Mucosa of descending colon (tissue), 3 donors: ENCODE measurements at places on chromosomes 1 and 21.

DNA sequence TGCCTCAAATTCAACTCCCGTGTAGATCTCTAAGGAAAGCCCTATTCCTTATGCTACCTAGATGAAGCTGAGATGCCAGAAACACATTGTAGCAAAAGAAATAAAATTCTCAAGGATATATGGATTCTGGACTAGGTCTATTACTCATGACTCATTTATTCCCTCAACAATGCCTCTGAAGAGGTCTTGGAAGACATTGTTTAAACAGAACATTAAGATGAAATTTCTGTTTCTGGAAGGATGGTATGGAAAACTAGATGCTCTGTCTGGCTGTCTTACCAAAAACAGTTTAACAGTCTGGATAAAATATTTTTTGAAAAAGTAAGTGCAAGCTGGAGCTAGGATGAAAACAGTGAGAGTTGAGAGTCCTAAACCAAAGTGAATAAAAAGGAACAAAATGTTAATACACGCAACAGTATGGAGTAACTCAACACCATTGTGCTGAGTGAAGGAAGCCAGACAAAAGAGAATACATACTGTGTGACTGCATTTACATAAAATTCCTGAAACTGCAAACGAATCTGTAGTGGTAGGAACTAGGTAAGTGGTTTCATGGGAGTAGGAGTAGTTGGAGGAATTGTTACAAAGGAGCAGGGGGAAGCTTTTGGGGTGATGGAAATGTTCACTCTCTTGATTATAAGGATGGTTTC is 59.3 kb upstream of the GNG12 start:
- DNase-seq: no peak

GRCh38 chr1:145884675-145885074 is 991 bp downstream of the ANKRD35 start:
- no peak for DNase-seq

GRCh38 chr1:209094384-209094783 is 489.1 kb upstream of the CAMK1G start:
- no peak for DNase-seq

GRCh38 chr1:29986986-29987385 is 736.4 kb downstream of the MATN1 start:
- DNase-seq: peak; percentile 26

- DNase-seq: no peak
Observed at GRCh38 chr1:23575226-23575810, 16.0 kb upstream of the ID3 start.

DNA sequence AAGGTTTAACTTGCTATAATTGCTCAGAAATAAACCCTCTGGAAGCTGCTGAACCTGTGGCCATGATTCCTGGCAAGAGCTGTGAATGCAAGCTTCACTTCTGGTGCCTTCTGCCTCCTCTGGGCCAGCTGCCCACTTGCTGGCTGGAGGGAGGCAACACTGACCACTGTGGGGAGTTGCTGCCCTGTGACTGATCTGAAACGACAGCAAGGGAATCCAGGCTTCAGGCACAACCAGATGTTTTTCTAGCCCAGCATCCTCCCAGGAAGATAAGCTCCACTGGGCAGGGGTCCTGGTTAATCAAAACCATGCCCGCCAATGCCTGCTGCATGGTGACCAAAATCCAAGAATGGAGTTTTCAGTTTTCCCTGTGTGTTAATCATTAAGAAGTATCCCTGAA is 180.0 kb upstream of the HMGB4 start:
- DNase-seq: no peak

DNA sequence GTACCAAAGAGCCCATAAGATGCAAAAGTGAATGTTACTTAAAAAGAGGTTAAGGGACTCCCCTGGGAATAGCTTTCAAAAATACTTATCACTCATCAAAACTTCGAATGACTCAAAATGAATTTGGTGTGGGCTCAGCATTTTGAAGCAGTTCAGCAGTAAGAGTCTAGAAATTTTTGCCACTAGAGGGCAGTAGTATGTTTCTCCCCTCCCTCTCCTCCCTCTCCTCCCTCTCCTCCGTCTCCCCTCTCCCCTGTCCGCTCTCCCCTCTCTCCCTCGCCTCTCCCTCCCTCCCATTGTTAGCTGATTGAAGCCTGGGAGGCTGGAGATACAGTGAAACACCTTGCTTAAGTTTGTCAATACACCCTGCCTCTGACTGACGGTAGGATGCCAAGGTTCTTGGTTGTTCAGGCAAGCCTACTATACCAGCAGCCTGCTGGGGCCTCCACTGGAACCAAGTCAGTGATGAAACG is 70.8 kb upstream of the TENT5C start:
- peak; percentile 49 for DNase-seq

- DNase-seq: no peak
Observed at GRCh38 chr1:169670836-169671235, 40.6 kb downstream of the SELL start.

- DNase-seq: no peak
Observed at GRCh38 chr1:2400576-2400909, 8.9 kb downstream of the RER1 start.

DNA sequence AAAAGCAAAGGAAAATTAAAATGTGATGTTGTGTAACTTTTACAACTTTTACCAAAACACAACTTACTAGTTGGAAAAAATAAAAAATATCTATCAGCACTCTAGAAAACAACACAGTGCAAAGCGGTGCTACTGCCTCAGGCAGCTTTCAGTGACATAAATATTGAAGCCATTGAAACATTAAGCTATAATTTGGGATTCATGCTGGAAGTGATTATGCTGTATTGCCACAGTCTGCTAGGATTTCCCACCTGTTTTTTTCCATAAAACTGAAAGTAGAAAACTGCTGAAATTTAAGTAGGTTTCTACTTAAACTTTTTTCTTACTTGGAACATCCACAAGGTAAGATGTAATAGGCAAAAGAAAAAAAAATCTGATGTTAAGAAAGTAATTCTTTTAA is 674.4 kb downstream of the KCNT2 start:
- no peak for DNase-seq

DNA sequence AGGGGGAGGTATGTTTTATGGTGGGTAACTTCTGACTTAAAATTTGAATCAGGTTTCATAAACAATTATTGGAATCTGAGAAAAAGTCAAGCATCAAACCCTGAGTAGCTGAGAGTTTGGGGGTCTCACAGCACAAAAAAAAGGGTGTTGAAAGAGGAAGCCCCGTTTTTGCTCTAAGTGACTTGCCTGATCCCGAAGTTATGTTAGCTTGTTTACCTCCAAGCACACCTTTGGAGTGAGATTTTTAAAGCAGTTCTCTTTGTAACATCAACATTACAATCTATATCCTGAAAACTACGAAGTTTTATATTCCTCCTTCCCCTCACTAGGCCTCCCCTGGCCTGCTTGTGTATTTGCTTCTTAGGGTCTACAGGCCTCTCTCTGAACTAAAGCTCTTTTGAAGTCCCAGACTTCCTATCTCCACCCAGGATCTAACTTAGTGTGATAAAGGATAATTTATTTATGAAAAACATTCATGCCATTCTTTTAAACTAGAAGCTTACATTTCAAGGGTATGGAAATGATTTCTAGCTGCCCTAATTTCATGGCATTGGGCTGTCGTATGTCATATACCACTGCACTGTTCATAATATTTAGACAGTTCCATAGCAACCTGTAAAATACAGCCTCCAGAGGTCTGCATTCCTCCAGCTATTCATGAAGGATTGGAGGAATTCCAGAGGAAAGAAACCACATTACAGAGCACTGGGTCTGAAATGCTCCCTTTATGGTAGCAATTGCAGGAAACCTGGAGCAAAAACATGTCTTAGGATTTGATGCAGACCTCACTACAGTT is 36.1 kb upstream of the RGS1 start:
- DNase-seq: no peak

DNA sequence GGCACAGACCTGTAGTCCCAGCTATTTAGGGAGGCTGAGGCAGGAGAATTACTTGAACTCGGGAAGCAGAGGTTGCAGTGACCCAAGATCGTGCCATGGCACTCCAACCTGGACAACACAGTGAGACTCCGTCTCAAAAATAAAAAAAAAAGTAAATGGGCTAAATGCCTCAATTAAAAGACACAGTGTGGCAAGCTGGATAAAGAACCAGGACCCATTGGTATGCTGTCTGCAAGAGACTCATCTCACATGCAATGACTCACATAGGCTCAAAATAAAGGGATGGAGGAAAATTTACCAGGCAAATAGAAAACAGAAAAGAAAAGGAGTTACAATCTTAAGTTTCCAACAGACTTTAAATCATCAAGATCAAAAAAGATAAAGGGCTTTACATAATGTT is 40.3 kb downstream of the ACBD6 start:
- DNase-seq: no peak

DNA sequence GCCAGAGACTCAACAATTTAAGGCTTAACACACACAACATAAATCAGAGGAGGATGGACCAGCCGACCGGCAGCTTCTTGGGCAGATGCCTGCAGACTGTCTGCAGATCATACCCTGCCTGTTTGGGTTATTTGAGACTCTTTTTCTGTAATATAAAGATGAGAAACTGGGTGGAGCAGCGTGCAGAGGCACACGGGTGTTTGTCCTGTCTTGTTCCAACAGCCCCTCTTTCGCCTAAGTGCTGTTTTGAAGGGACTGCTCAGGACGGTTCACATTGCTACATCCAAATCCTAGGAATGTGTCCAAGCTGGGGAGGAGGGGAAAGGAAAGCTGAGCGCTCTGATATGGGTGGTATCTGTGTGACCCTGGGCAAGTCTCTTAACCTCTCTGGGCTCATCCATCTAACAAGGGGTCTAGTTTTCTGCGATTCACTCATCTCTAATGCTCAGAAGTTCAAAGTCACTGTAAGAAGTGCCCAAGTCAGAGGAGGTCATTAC is 149.9 kb downstream of the CLIC6 start:
- DNase-seq: no peak

- peak; percentile 24 for DNase-seq
Observed at GRCh38 chr1:168752171-168752832, 23.3 kb upstream of the DPT start.

DNA sequence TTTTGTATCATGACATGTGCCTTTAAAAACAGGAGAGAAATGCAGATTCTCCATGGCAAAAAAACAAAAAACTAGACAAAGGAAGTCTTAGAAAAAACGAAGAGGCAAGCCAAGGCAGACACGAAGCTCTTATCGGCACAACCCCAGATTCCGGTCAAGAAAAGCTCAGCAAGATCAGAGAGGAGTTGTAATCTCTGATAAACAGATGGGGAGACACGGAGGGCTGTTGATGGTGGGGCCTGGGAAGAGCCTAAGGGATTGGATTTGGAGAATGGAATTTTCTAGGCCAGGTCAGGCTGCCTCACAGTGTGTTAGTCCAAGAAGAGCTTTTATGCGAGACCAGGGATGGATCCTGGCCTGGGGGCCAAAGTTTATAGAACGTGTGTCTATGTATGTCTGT is 96.2 kb upstream of the AKT3 start:
- DNase-seq: no peak

DNA sequence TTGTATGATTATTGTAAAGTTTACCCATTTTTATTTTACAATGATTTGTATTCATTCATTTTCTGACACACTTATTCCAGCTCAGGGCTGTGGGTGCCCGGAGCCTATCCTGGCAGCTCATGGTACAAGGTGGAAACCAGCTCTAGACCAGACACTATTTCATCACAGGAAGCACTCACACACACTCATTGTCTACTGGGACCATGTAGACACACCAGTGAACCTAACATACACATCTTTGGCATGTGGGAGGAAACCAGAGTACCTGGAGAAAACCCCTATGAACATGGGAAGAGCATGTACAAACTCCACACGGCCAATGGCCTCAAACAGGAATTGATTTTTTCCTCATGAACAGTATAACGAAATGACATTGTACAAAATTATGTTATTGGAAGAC is 2.4 kb downstream of the DTL start:
- no peak for DNase-seq

DNA sequence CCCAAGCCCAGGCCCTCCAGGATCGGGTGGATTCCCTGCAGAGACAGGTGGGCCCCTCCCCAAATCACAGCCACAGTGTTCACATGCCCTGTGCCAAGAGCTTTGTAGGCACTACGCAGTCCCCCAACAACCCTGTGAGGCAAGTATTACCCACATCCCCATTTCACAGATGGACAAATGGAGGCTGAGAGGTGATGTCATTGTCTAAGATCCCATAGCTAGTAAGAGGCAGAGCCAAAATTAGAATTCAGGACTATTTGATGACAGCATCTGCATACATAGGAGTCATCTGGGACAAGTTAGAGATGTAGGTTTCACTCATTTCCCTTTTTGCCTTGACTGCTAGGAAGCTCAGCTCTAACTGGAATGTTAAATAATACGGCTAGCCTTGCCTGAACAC is 12.0 kb downstream of the MFAP2 start:
- DNase-seq: no peak

- DNase-seq: no peak
Observed at GRCh38 chr1:172145231-172145651, 275.2 kb upstream of the C1orf105 start.

- DNase-seq: peak; percentile 28
Observed at GRCh38 chr1:185170291-185170848, 13.4 kb downstream of the SWT1 start.

GRCh38 chr1:213988507-213989001 is 781 bp downstream of the PROX1 start:
- no peak for DNase-seq

- DNase-seq: no peak
Observed at GRCh38 chr1:169949139-169949538, 55.4 kb upstream of the SCYL3 start.

GRCh38 chr1:60571811-60572210 is 498.2 kb upstream of the C1orf87 start:
- no peak for DNase-seq

- no peak for DNase-seq
Observed at GRCh38 chr1:180916012-180916770, 3.5 kb downstream of the KIAA1614 start.

GRCh38 chr1:223062177-223062576 is 80.9 kb downstream of the TLR5 start:
- DNase-seq: no peak

- DNase-seq: no peak
Observed at GRCh38 chr1:104989012-104989411, 1239.3 kb downstream of the AMY1C start.

DNA sequence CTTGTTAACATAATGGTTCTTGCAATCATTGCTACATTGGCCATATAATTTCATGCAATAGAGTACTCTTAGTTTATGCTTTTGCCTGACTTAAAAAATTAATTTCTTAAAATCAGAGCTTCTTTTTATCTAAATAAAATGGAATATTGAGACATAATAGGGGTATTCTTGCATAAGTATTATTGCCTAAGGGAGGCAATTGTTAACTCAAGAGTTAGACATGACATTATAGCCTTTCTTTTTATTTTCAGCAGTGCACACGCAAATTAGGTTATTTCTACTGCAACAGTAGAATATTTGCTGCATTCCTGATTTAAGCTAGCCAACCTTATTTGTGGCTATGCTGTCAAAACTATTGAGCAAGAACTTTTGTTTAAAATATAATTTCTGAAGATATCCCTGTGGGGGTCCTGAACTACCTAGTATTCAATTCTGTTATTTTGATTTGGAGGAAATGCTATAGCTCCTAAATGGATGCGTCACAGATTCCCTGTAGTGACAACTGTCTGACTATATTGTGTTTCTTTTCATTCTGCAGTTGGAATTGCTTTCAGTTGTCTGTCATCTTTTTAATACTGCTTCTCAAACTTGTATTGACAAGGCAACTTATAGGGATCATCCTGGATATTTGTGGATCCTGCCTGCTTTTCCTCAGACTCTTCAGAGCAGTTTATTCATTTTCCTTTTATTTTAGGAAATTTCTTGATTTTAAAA is 211.0 kb downstream of the PATJ start:
- no peak for DNase-seq
